ENCODE measurements at places on chromosomes 16 and 17. TPM values are rescaled to one million over a fixed set of nuclear protein-coding genes. Genes with fewer than 3 reads are reported as not detected.

DNA sequence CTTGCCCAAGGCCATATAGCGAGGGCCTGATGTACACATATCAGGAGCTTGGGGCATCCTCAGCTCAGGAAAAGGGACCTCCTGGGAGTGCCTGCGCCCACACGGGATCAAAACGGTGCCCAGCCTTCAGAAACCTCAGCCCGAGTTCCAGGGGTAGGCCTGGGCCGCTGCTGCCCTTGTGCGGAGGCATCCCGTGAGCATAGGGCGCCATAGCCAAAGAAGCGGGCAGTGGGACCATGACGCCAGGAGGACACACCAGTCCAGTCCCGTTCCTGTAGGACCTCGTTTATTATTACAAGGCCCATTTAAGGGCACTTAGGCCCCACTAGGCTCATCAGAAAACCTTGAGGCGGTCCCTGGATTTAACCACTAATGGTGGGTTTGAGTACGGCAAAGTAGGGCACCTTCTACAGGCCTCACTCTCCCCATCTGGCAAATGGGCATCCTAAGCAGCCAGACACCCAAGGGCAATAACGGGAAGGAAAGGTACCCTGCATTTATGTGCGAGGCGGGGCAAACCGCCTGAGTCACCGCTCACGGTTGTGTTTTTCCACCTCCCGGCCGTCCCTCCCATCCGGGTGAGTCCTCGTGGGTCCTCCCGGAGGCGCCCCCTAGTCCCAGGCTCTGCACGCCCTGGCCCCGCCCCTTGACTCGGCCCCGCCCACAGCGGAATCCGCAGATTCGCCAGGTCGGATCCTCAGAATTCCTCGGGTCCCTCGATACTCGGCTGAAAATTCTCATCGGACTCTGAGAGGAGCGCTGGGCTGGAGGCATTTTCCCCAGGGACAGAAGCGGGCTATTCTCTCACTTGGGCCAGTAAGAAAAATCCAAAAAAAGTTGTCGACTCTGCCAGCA, 726 bp upstream of the SETD1A start:
- peak; percentile 97 for DNase-seq

TPSD1 gene
- total RNA-seq, result not detected

DNA sequence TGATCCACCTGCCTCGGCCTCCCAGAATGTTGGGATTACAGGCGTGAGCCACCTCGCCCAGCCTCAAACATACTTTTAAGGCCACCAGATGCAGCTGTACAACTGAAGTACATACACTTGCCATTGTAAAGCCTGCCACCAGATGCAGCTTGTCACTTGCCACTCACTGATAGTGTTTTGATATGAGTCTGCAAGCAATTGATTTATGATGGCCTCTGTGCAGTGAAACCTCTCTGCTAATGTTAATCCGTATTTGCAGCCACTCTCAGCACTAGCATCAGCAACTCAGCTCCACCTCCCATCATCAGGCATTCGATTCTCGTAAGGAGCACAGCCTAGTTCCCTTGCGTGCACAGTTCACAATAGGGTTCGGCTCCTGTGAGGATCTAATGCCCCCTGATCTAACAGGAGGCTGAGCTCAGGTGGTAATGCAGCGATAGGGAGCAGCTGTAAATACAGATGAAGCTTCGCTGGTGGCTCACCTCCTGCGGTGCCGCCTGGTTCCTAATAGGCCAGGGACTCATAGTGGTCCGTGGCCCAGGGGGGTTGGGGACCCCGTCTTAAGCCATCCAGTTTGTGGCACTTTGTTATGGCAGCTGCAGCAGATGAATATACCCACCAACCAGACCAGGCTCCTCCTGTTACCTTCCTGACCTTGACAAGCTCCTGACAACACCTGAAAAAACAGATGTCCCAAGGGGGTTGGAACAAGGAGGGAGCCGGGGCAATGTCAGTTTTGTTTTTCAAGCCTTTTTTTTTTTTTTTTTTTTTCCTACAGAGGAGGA, 1.3 kb upstream of the HERPUD1 start:
- DNase-seq, result no peak

- no peak for DNase-seq
Measured at GRCh38 chr17:81706757-81707624, 3.8 kb downstream of the MRPL12 start.

ZNF597 gene
- total RNA-seq, result 1.5 TPM

- DNase-seq, result peak; percentile 64
Measured at GRCh38 chr16:72961115-72961832, 86.7 kb downstream of the ZFHX3 start.

DNA sequence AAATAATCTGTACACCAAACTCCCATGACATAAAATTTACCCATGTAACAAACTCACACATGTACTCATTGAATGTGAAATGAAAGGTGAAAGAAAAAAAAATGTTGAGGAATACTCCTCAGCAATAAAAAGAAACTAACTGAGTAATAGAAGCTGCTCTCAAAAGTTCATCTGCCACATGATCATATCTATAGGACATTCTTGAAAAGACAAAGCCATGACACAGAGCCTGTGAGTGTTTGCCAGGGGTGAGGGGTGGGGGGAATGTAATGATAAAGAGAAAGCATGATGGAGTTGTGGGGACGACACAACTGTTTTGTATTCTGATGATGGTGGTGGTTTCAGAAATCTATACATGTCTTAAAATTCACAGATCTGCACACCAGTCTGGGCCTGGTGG, 52.2 kb upstream of the TMC5 start:
- DNase-seq, result no peak

DNA sequence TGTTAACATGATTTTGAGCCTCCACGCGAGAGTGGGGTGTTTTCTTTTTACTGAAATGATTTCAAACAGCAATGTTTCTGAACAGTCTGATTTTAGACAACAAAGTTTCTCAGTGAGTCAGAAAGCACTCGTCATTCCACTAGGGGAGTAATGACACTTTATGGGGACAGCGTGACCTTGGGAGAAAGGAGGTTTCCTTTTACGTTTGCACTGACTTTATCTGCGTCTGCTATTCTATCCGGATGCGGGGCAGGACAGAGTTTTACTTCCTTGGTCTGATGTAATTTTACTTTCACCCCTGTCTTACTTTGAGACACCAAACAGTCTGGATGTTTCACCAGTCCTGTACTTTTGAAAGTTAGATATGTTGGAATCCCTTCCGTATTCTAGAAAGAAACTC, 20.7 kb downstream of the SLC47A1 start:
- DNase-seq, result no peak

DNA sequence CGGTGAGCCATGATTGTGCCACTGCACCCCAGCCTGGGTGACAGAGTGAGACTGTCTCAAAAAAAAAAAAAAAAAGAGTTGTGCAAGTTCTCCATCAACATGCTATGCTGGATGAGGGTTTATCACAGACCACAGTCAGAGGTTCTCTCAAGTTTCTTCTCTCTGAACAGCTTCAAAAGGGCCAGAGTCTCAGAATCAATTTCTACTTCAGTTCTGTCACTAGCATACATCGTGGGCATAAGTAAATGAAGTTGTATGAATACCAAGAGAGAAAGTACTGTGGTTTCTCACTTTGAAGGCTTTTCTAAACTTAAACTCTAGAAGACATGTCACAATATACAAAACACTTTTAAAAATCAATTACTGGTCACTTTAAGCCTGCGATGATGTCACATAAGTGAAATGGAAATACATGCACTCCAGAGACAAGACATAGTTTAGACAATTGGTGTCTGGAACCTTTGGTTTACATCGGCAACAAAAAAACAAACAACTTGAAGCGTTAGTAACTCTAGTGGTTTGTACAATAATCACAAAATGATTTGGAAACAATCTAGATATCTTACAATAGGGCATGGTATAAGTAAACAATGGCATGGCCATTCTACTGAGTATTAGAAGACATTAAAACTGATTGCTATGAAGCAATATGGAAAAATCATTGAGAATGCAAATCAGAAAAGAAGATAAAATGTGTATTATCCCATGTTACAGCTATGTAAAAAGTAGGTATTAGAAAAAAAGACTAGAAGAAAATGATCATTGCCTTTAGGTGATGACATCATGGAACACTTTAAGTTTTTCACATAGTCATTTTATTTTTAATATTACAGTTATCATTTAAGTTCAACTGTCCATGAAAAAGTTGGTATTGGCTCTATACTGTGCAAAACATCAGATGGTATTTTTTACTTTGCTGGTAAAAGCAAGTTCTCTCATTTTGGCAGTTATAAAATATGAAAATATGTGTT, 232.3 kb downstream of the ZFHX3 start:
- DNase-seq, result no peak

SLC38A8 gene
- not detected for total RNA-seq

GPR142 gene
- not detected for total RNA-seq

- no peak for DNase-seq
Measured at GRCh38 chr16:55364811-55365210, 40.8 kb downstream of the IRX6 start.

DLX3 gene
- not detected for total RNA-seq

DNA sequence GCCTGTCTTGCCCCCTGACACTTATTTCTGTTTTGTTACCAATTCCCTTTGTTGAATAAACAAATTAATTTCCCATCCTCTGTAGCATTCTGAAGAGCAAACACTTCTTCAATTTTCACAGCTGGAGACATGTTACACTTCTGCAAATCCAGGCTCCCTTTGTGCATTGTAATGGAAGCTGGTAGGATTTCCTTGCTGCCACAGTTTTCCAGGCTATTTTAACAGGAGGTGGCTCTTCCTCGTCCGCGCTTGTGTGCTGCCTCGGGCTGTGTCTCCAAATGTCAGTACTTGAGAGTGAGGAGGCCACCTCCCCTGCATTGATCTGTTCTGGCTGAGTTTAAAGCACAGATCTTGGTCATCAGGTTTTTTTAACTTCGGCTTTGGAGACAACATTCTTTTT, 40.0 kb downstream of the SOST start:
- no peak for DNase-seq

NPIPA5 gene
- 2.3 TPM for total RNA-seq

DNA sequence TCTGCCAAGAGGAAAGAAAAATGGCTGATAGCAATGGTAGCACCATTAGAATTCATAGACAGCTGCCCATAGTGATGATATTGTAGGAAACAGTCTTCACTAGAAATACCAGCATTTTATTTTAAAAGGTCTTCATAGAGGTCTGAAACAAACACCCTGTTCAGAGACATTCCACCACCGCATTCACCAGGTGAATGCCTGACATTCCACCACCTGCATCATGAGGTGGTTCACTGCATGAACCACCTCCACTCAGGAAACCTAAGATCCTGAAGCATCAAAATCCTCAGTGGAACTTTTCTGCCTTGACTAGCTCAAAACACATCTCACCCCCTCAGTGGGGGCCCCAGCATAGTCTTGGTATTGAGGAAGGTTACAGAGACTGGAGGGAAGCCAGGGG, 91.5 kb upstream of the COX10 start:
- no peak for DNase-seq

DNA sequence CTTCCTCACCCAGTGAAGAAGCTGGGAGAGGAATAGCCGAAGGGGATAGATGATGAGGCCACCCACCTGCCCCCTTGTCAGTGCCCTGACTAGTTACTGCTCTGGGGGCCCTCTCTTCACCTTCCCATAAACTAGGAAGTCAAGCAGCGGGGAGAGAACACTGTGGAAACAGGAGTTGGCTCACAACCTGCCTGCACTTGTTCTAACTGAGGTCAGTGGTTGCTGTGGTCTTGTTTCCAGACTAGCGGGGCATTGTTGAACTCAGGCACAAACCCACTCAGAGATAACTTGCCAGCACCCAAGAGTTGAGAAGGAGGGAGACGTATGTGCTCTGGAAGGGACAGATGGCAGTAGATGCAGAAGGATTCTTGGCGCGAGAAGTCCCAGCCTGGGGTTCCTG, 48.6 kb upstream of the DDX52 start:
- DNase-seq, result no peak

FNDC8 gene
- 0.55 TPM for total RNA-seq

DNA sequence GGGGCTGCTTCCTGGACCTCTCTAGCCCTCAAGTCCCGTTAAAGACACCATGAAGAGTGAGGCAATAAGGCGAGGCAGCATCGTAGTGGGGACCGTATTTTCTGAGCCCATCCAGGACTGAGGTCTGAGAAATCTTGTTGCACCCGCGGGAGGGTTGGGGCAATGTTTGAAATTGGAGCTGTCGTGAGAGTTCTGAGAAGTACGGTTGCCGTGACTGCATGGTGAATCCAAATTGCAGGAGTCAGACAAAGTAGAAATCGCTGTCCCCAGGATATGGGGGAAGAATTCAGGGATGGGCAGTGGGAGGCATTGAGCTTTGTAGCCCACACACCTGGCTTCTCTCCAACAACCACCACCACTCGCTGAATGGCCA, 42.0 kb upstream of the RPL38 start:
- DNase-seq, result no peak

GCGR gene
- 0.07 TPM for total RNA-seq

GRCh38 chr17:82848022-82848592, 8.3 kb upstream of the ZNF750 start:
- DNase-seq, result no peak

DNA sequence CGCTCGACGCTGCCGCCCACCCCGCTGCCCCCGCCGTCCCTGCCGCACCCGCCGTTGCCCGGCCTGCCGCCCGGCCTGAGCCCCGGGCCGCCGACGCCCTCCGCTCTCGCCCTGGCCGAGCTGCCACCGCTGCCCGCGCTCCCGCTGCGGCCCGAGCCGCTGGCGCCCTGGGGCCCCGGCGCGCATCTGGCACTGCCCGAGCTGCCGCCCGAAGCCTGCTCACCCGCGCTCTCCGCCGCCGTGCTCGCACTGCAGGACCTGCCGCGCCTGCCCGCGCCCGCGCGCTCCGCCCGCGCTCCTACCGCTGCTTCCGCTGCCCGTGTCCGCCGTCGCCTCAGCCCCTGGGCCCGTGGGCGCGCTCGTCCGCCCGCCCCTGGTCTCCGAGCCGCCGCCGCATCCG, 8.4 kb upstream of the CLDN9 start:
- DNase-seq, result peak; percentile 68

GAS2L2 gene
- total RNA-seq, result 0.10 TPM

DNA sequence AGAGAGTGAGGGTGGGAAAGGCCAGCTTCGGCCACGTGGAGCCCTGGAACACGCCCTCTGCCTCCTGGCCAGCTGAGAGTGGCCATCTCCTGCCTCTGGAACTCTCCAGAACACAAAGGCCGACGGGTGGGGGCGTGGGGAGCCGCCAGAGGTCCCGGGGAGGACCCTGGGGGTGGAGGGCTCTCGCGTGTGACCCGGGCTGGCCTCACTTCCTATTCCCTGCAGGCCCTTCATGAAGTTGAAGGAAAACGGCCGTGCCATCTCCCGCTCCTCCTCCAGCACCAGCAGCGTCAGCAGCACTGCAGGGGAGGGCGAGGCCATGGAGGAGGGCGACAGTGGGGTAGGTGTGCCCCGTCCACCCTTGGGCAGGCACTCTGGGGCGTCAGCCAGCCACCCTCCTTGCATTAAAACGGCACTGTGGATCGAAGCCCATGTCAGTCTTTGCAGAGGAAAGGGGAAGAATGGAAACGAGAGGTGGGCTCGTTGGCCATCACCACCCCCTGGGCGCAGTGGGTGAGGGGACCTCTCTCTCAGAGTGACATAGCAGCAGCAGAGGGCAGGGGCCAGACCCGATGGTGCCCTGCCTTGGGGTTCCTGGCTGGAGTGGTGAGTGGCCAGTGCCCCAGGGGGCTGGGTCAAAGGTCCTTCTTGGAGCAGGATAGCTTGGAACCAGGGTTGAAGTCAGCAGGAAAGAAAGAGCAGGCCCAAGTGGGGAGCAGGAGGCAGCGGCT, 37.1 kb downstream of the OR1D5 start:
- peak; percentile 49 for DNase-seq

ZPBP2 gene
- total RNA-seq, result not detected

GRCh38 chr17:12431188-12431587, 234.5 kb upstream of the MYOCD start:
- no peak for DNase-seq

PEMT gene
- total RNA-seq, result 99.1 TPM

GRCh38 chr16:74623214-74623838, 16.4 kb upstream of the GLG1 start:
- peak; percentile 58 for DNase-seq

GRCh38 chr17:67376415-67376736, 705 bp upstream of the PITPNC1 start:
- DNase-seq, result no peak

SULT1A2 gene
- total RNA-seq, result 1.7 TPM
